Stimulated activated CD4-positive, alpha-beta T cell treated with anti-CD3 and anti-CD28 coated beads, Interleukin-1b, Interleukin-23, amount 100 ng/mL, for 1 hour (primary cell): ENCODE measurements at places on chromosomes 1 and 21.

GRCh38 chr1:156911577-156912298 is 8.7 kb upstream of the LRRC71 start:
- no peak for DNase-seq

DNA sequence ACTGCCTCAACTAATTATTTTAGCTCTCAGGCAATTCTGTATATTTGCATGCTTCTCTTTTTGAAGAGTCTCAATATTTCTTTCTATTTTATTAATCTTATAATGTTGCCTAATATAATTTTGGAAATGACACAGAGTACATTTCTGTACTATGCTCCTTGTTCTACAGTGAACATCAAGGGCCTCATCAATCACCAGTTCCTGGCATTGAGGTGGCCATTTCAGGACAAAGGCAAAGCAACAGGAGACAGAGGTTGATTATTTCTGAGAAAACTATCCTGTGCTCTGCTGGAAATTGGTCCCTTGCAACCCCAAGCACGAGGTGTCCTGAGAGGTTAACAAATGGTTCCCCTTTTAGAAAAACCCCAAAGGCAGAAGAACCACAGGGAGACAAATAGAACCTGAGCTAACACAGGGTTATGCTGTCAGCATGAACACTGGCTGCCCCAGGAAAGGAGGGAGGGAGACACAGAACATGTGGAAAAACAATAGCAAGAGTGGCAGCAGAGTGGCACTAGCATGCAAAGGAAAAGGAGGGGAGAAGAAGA is 63.9 kb upstream of the VAV3 start:
- DNase-seq: no peak

GRCh38 chr1:16293538-16293937 is 56.6 kb upstream of the CPLANE2 start:
- no peak for DNase-seq

DNA sequence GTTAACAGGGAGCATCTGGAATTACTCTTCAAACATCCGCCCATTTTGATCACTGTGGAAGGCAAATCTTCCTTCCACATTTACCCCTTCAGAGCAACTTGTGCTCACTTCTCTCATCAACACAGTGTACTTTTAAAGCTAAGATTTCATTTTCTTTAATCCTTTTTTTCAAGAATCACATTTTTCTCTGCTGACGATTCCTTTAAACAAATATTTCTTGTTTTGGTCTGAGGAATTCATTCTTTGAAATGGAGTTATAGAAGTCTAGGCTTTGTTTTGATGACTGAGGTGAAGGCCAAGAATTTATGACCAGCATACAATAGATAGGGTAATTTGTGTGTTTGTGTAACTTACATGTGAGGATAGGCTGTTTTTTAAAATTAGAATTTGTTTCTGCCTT is 25.6 kb downstream of the LRRC42 start:
- no peak for DNase-seq

- no peak for DNase-seq
These were observed 346.2 kb upstream of the LRRC7 start for GRCh38 chr1:69221524-69221923.

- DNase-seq: no peak
These were observed 3.5 kb upstream of the PIGV start for GRCh38 chr1:26784023-26784871.

GRCh38 chr1:190759807-190760206 is 282.1 kb upstream of the BRINP3 start:
- DNase-seq: no peak

GRCh38 chr1:202623075-202623474 is 87.2 kb downstream of the SYT2 start:
- no peak for DNase-seq

DNA sequence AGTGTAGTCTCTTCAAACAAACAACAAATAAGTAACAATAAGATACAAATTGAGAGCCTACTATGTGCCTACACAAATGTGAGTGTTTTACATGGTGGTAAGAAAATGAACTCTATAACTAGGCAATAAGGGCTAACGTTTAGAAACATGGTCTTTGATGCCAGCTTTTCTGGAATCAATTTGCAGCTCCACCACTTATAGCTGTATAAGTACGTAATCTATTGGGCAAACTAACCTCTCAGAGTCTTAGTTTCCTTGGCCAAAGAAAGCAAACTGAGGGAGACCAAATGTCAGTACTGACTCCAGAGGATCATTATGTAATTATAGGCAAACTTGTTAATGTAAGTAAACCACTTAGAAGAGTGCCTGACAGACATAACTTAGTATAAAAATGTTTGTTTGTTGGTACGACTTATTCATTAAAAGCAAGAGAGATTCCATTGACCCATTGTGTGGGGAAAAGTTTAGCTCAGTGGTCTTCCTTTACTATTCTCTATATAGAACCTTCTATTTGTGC is 59.7 kb downstream of the LBR start:
- DNase-seq: no peak

DNA sequence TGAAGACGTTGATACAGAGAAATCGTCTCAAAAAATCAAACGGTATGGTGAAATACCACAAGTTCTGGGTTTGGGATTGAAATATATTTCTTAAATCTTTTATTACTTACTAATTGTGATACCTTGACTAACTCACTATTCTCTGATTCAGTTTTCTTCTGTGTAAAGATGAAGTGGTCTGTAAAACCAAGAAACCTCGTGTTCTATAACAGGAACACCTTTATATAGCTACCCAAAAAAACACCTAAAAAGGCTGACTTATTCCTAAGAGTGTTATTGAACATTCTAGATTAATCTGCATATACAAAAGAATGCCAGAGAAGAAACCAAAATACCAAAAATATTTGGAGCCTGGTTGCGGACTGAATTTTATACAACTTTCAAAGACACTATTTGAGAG is 721 bp downstream of the LRRIQ3 start:
- no peak for DNase-seq

DNA sequence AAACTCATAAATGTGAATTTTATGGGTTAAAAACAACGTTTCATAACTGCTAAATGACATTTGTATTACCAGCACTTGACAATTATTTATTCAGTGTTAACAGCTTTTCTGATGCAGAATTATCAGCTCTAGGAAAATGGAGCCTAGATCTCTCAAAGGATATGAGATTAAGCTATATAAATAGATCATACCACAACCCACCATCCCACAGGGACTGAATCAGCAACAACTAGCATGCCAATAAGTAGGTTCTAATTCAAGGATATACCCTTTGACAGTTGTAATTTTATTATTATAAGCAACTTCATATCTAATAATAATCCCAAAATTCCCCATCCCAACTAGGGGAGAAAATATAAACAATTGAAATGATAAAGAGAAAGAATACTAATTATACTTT is 275.4 kb upstream of the RGS18 start:
- no peak for DNase-seq

- DNase-seq: no peak
These were observed 3.3 kb upstream of the HES5 start for GRCh38 chr1:2533365-2533764.

GRCh38 chr1:59798600-59798999 is 16.1 kb upstream of the HOOK1 start:
- no peak for DNase-seq

DNA sequence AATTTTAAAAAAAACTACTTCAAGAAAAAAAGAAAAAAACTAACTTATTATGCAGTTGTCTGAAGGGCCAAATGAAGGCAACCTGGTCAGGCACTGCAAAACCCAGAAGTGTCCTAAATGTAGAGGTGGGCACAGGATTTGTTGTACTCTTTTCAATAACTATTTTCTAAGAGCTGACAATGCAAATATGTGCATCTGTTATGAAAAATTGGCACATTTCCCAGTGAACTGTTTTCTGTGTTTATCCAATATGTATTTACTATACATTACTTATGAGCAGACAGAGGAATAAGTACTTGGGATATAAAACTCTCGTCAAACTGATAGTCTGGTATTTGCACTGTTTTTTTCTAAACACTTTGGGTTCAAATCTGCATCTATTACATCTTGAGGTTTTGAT is 188.0 kb upstream of the C21orf91 start:
- no peak for DNase-seq

- no peak for DNase-seq
These were observed 154.0 kb upstream of the C1orf87 start for GRCh38 chr1:60227601-60228000.

GRCh38 chr1:213381572-213382084 is 330.6 kb downstream of the RPS6KC1 start:
- no peak for DNase-seq

GRCh38 chr1:36175137-36176095 is 19.5 kb downstream of the MAP7D1 start:
- no peak for DNase-seq

- DNase-seq: no peak
These were observed 18.1 kb downstream of the SLC45A3 start for GRCh38 chr1:205662135-205662738.

GRCh38 chr1:232111611-232112010 is 485.0 kb downstream of the DISC1 start:
- DNase-seq: no peak

DNA sequence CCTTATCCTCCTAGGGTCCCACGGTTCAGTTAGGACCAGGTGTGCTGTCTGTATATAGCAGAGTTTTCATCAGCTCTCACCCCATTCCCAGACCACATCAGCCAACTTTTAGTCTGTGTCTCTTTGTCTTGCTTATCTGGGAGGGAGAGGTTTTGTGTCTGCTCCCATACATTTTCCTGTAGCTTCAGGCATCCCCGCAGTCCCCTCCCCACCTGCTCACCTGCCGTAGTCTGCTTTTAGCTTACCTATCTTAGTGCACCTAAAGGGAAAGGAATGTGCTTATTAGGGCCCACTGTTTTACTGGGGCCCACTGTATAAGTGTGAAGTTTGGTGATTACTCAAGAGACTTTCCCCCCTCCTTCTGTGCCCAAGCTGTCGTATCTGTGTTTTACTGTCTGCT is 225.1 kb downstream of the PLA2G4A start:
- no peak for DNase-seq
